Activated T-cell treated with anti-CD3 and anti-CD28 coated beads, Interleukin-2, amount 50 U/mL, for 4 hours (primary cell): ENCODE measurements at places on chromosomes 4 and X. TPM values are rescaled to one million over a fixed set of nuclear protein-coding genes. Genes with fewer than 3 reads are reported as not detected.

The SPIN2A gene
- 0.22 TPM for total RNA-seq

- no peak for DNase-seq
Measured at GRCh38 chr4:166335256-166335938, 462.4 kb downstream of the TLL1 start.

The PRPS1 gene
- 153 TPM for total RNA-seq

DNA sequence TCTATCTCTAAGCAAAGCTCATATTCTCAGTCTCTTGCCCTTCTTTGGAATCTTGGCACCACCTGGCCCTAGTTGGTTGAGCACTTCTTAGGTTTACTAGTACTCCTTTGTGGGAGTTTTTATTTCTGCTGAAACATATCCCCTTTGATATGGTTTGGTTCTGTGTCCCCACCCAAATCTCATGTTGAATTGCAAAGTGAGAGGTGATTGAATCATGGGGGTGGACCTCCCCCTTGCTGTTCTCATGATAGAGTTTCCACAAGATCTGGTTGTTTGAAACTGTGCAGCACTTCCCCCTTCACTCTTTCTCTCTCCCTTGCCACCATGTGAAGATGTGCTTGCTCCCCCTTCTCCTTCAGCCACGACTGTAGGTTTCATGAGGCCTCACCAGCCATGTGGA, 22.2 kb upstream of the SYNPO2 start:
- DNase-seq = no peak

The WAS gene
- 86.2 TPM for total RNA-seq

The ADD1 gene
- total RNA-seq = 153 TPM

DNA sequence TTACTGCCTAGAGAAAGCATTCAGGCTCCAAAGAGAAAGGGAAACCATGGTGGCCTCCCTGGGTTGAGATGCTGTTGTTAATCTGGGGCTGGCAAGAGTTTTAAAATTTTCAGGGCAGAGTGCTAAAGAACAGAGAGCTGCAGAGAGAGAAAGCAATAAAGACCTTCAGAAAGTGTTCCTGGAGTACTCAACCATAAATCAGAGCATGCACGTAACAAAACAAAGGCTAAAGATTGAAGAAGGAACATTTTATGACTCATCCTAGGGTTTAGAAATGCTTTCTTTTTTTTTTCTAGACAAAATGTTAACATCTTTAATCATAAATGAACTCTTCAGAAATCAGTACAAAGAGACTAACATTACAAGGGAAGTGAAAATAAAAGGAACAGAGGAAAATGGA, 562.3 kb upstream of the NDST4 start:
- DNase-seq = no peak

The GAGE12E gene
- total RNA-seq = not detected

DNA sequence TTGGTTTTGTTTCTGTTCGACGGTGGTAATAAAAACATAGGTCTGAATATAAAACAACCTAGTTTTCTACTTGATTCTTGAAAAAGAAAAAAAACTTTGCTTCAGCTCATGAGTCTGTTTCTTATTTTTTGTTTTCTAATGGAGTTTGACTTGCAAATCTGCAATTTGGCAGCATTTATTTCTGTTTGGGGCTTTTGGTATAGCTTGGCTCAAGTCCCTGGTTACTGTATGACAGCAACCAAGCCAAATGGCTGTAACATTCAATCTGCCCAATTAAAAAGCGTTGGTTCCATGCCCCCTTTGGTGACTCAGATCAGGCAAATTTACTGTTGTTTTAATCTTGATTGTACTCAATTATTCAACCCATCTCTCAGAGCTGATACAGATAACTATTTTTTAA, 263.4 kb downstream of the GRIA3 start:
- no peak for DNase-seq

DNA sequence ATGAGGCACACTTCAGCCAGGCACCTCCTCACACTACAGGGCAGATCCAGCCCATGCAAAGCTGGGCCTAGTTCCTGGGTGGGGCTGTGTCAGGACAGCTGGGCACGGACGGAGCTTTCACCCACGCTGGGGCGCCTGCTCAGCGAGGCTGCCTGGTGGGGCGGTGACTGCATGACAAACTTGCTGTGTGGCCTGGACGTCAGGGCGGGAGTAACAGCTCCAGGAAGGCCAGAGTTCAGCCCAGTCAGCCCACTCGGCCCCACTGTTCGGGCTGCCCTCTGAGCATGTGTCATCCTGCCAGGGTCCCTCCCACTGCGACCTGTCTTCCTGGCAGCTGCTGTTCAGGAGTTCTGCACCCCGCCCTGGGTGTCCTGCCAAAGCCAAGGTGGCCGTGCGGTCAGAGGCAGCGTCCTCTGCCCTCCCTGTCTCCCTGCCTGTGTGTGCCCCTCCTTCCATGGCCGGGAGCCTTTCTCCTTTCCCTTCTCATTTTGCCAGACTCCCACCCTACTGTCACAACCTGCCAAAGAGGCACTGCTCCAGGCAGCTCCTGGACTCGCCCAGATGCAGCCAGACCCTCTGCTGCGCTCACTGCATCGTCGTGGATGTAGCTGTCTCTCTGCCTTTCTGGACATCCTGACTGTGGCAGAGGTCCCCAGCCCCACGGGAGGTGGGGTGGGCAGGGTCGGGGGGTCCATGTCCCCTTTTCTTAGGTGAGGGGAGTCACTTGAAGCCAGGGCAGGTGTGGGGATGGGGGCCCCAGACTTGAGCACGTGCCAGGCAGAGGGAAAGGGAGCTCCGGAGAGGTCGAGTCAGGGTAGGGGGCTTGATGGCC, 33.0 kb upstream of the KIAA0232 start:
- no peak for DNase-seq

- no peak for DNase-seq
Measured at GRCh38 chr4:61293707-61294400, 93.7 kb downstream of the ADGRL3 start.

DNA sequence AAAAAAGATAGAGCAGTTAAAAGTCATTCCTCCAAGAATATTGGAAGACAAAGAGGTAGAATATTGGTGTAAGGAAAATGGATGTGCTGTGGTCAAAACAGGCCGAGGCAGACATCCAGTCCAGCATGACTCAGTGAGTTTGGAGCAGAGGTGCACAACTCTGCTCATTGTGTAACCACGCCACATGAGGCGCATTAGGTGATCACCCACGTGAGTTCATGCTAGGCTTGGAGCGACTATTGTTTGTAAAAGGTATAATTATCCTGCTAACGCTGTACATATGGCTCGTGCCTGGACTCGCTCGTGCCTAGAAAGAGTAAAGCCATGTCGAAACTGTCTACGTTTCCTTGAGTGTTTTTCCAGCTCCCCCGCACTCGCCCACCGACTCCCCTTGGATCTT, 23.9 kb downstream of the C4orf54 start:
- no peak for DNase-seq

DNA sequence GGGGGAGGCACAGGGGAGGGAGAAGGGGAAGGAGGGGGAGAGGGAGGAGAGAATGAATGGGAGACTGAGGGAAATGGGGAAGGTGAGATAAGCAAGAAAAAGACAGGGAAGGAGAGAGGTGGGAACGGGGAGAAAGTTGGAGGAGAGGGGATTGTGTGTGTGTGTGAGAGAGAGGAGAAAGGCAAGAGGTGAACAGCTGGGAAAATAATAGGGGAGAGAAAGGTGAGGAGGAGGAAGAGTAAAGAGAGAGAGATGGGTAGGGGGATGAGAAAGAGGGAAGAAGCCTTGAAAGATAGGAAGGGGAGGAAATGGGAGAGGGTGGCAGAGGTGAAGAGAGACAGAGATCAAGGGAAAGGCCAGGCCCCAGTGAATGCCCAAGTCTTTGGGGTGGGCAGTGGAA, 20.1 kb downstream of the BCORL1 start:
- no peak for DNase-seq

The TEC gene
- total RNA-seq = 0.83 TPM

The HSFX4 gene
- not detected for total RNA-seq

DNA sequence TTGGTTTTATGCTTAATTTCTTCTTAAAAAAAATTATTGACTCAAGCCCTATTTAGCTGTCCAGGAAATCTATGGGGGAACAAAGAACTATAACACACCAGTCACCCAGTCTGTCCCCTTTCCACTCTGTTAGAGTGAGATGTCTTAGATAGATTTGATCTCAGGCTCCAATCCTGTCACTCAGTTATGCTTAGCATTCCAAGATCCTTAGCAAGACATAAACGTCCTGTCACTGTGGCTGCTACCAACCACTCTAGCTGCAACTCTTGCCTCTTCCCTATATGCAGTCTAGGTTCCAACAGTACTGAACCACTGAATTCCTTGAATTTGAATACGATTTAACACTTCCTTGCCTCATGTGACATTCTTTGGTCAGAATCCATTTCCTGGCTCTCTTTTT, 241.9 kb upstream of the NWD2 start:
- no peak for DNase-seq

The HTN3 gene
- total RNA-seq = not detected

GRCh38 chr4:851701-852430, 25.9 kb upstream of the CPLX1 start:
- DNase-seq = no peak

DNA sequence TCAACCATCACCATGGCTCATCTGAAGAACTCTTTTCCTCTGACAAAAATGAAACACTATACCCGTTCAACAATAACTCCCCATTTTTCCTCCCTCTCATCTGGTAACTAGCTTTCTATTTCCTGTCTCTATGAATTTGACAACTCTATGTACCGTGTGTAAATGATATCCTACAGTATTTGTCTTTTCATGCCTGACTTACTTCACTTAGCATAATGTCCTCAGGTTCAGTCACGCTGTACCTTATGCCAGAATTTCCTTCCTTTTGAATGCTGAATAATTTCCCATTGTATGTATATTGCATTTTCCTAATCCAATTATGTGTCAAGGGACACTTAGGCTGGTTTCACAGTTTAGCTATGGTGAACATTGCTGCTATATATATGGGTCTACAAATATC, 18.2 kb downstream of the MAGEA9 start:
- DNase-seq = no peak

DNA sequence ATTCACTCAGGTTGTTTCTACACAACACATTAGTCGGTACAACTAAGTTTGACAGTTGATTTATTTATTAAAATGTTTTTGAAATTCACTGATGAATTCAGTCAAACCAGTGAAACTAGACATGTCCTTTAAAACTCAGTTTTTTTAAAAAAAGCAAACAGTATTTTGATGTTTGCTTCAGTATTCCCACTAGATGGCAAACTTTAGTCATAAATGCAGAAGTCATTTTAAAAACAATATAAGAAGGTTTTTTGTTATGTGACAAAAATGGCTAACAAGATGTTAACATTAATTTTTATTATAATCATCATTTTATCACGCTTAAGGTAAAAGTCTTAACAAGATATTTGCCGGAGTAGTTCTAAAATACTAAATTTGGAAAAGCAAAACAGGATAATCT, 1337.8 kb upstream of the DIAPH2 start:
- DNase-seq = no peak

The SLC10A4 gene
- not detected for total RNA-seq

- DNase-seq = no peak
Measured at GRCh38 chr4:159922119-159922518, 819.2 kb downstream of the RAPGEF2 start.

The UGT2A3 gene
- total RNA-seq = not detected

The CXorf49B gene
- total RNA-seq = not detected

DNA sequence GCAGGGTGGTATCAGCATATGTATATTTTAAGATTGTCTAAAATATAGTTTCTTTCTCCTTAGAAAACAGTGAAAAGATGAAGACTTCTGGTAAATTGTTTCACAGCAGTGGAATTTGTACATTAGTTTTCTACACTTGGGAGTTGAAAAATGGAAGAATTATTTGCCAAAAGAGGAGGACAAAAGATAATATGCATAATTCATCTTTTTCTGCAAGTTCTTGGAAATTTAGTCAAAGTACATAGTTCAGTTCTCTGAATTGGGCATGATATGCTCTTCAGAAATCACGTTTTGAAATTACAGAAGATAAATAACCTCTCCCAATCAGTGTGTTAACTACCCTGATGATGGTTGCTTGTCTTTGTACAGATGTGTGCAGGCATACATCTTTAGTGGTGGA, 47.0 kb downstream of the RBPJ start:
- DNase-seq = no peak

DNA sequence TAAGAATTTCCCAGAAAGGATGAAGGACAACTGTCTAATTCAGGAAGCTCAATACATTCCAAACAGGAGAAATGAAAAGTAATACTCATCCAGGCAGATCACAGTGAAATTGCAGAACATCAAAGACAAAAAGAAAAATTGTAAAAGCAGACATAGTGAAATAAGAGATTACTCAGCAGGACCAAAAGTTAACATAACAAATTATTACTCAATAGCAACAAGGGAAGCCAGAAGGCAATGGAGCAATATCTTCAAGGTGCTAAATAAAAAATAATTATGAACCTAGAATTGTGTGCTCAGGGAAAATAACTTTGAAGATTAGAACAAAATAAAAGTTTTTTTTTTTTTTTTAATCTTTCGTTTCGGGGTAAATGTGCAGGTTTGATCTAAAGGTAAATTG, 30.5 kb upstream of the ENPP6 start:
- no peak for DNase-seq

DNA sequence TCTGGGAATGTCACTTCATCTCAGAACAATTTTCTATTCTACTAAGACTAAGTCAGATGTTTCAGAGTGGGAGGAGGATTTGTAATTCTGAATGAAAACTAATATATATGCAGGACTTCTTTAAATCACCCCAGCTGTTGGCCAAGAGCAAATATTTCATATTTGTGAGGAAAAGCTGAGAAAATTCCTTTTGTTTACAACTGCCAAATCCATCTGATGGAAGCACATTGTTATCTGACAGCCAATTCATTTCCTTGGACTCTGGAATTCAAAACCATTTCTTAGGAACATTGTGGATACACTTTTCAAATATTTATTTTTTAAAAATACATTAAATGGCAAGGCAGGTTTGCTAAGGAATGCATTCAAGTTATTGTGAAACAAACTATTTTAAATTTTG, 8.0 kb downstream of the SLIT2 start:
- DNase-seq = no peak

The PORCN gene
- 10.0 TPM for total RNA-seq

- DNase-seq = no peak
Measured at GRCh38 chrX:78104447-78105176, 564 bp downstream of the PGK1 start.

GRCh38 chrX:126165401-126165720, 728 bp downstream of the DCAF12L2 start:
- DNase-seq = no peak

The TMPRSS11B gene
- not detected for total RNA-seq

The UGT2B11 gene
- not detected for total RNA-seq

- no peak for DNase-seq
Measured at GRCh38 chrX:110389570-110389969, 30.9 kb downstream of the RTL9 start.

The CFAP47 gene
- not detected for total RNA-seq

GRCh38 chr4:189769131-189769530, 171.5 kb upstream of the FRG1 start:
- no peak for DNase-seq
